Astrocyte (in vitro differentiated cells and primary cell): ENCODE measurements at places on chromosomes 4 and X. TPM values are rescaled to one million over a fixed set of nuclear protein-coding genes. Genes with fewer than 3 reads are reported as not detected.

- no peak for DNase-seq
- H3K4me1 ChIP-seq, result no peaks in the 10 kb centered on the region
- H3K27me3 ChIP-seq, result no peaks in the 10 kb centered on the region
- H3K27ac ChIP-seq, result peak overlapping the region; percentile 89
- peaks cover 3% of the 10 kb centered on the region for H3K36me3 ChIP-seq
- peak overlapping the region; percentile 88 for H3K4me3 ChIP-seq
Measured at GRCh38 chrX:120561634-120562568, 1.1 kb upstream of the CUL4B start.

DNA sequence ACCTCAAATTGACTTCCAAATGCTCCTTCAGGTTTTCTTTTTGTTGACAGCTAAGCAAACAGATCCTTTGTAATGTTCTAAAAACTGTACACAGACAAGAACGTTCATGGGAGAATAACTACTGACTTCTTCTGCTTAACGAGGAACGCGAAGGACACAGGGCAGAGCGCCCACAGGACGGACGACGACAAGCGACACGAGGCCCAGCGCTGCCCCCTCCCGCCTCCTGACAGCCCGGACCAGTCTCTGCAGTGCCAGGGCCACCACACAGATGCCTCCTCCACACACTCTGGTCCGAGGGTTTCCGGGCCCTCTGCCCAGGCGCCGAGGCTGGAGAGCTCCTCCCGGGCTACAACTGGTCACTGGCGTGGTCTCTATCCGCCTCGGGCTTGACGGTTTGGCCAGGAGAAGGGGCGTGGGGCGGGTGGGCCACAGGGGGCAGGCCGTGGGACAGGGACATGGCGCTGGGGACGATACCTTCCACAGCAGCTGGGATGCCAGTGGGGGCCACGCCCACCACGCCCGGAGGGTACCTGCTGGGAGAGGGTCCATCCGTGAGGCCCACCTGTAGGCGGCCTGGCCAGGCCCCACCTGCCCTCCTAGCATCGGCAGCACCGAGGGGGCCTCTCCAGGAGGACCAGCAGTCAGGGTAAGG lies 36.9 kb downstream of the CTBP1 start:
- peaks cover 3% of the 10 kb centered on the region for H3K36me3 ChIP-seq
- no peak for DNase-seq
- no peaks in the 10 kb centered on the region for H3K27me3 ChIP-seq

SYP gene
- total RNA-seq, result 1.6 and 1.9 TPM in 2 replicates

PAGE5 gene
- not detected in 2 replicates for total RNA-seq

DNA sequence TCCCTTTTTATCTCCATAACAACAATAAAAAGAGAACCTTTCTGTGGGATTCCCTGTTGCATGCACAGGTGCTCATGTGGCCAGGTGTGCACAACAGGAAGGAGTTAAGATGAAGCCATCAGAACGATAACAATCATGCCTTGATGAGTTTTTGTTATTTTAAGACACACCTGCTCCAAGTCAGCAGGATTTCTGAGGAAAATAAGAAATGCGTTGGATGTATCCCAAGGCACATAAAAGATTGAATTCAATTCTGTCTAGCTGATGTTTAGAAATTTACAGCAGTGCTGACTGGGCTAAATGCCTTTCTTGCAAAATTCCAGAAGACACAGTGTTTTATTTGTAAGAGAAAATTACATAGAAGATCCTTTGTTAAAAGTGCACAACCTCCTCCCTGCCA lies 1678.2 kb downstream of the ARAP2 start:
- no peak for DNase-seq
- H3K4me1 ChIP-seq, result no peaks in the 10 kb centered on the region
- no peak overlapping the region for H3K27ac ChIP-seq
- H3K36me3 ChIP-seq, result no peaks in the 10 kb centered on the region

DNA sequence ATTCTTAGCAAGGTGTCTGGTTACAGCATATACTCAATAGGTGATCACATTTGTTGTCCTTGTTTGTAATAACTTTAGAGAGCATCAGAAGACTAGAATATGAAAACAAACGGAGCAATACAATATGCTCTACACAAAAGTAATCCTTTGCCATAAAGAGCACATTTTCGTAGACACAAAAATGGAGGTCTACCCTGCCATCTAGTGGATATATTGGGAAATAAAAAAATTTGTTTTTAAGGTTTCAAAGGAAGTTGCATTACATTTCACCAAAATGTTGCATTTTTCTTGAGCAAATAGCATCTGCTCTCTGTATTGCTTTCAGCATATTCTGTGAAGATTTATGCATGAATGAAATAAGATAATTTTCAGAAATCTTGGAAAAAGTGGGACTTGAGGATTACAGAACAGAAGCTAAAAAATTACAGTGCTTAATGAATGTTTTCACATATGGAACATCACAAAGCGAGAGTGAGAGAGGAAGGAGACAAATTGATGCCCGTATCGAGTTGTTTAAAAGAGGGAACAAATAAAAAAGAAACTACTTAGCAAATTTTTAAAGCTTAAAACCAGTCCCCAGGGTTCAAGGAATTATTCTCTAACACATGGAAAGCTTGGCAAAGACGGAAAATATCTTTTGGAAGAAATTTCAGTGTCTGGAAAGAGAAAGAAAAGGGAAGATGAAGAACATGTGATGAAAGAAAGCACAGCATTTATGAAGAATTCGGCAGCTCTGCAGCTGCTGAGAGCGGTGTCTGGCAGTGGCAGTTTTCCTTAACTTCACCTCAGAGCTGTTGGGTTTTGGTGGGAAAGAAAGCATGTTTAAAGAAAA lies 390.1 kb downstream of the ANKRD50 start:
- peak; percentile 13 for DNase-seq
- H3K4me3 ChIP-seq, result no peak overlapping the region
- H3K27ac ChIP-seq, result no peak overlapping the region
- no peaks in the 10 kb centered on the region for H3K36me3 ChIP-seq

GRCh38 chr4:18227880-18228279 lies 206.3 kb upstream of the LCORL start:
- H3K27ac ChIP-seq, result no peak overlapping the region
- no peaks in the 10 kb centered on the region for H3K4me1 ChIP-seq

DNA sequence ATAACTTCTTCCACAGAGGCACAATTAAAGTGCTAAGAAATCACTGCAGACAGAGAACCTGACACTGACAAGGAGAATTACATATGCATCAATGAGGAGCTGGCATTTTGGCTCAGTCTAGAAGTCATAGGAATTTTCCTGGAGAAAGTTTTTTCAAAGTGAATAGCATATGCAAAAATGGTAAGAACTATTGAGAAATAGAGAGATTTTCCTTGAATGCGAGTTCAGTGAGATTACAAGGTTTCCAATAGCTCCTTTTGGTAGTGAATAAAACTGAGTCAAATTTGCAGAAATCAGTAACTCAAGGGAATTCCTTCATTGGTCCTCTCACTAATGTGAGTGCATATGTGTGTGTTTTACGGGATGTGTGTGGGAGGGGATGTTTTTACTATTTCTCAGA lies 557.5 kb downstream of the PPARGC1A start:
- H3K27me3 ChIP-seq, result no peaks in the 10 kb centered on the region
- H3K36me3 ChIP-seq, result no peaks in the 10 kb centered on the region
- peak; percentile 74 for DNase-seq
- no peak overlapping the region for H3K27ac ChIP-seq
- H3K4me1 ChIP-seq, result peaks cover 25% of the 10 kb centered on the region
- no peak overlapping the region for H3K4me3 ChIP-seq

DNA sequence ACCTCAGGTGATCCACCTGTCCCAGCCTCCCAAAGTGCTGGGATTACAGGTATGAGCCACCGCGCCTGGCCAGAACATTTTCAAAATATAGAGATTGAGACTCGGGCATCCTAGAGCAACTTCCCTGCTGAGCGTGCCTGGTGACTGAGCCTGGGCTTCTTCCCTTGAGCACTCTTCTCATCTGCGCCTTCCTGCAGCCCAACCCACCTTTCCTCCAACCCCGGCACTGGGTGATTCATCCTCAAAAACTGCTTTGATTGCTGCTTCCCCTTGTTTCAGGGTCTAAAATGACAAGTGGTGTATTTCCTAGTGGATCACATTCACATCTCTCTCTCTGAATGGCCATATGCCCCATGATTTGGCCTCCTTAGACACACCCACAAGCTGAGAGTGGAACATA lies 37.8 kb downstream of the PHKA2 start:
- no peak for DNase-seq
- H3K4me1 ChIP-seq, result no peaks in the 10 kb centered on the region
- no peak overlapping the region for H3K27ac ChIP-seq
- no peaks in the 10 kb centered on the region for H3K36me3 ChIP-seq
- no peaks in the 10 kb centered on the region for H3K27me3 ChIP-seq

MBTPS2 gene
- total RNA-seq, result 18.8 and 19.8 TPM in 2 replicates

- H3K4me1 ChIP-seq, result no peaks in the 10 kb centered on the region
- H3K36me3 ChIP-seq, result no peaks in the 10 kb centered on the region
- no peak overlapping the region for H3K27ac ChIP-seq
- no peak overlapping the region for H3K4me3 ChIP-seq
- DNase-seq, result no peak
Measured at GRCh38 chr4:145375416-145375815, 106.2 kb upstream of the SMAD1 start.

ARHGAP10 gene
- 23.4 and 28.0 TPM in 2 replicates for total RNA-seq

DNA sequence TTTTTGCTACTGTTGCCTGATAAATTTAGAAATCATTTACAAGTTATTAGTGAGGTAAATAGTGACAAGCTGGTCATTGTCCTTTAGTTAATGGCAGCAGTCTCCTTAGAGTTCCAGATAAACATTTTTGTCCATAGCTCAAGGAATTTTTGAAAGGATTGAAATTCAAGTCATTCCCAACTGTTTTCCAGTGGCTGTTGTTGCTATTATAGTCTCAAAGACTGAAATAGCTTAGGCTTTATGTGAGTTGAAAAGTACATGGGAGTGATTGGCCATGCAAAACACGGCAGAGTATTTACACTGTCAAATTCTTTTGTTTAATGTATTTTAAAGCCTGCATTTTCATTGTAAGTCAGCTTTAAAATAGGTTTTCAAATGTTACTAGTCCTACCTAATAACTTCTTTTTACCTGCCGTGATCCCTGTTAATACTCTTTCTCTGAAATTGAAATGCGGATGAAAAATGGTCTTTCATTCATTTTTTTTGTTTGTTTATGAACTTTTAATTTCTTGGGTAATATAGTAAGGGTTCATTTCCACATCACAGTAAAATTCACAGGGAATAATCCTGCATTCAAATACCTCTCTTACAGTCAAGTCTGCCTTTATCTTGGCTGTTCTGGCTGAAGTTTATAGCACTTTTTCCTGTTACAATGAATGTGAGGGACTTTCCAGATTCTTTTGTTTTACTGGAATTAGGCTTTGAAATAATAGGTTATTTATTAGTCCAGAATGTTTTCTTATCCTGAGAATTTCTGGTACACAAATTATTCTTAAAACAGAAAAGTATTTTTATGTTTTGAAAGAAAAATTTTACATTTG lies 85.1 kb downstream of the PDLIM5 start:
- peaks cover 33% of the 10 kb centered on the region for H3K4me1 ChIP-seq
- H3K27ac ChIP-seq, result no peak overlapping the region
- no peaks in the 10 kb centered on the region for H3K27me3 ChIP-seq
- H3K36me3 ChIP-seq, result no peaks in the 10 kb centered on the region
- DNase-seq, result no peak

DNA sequence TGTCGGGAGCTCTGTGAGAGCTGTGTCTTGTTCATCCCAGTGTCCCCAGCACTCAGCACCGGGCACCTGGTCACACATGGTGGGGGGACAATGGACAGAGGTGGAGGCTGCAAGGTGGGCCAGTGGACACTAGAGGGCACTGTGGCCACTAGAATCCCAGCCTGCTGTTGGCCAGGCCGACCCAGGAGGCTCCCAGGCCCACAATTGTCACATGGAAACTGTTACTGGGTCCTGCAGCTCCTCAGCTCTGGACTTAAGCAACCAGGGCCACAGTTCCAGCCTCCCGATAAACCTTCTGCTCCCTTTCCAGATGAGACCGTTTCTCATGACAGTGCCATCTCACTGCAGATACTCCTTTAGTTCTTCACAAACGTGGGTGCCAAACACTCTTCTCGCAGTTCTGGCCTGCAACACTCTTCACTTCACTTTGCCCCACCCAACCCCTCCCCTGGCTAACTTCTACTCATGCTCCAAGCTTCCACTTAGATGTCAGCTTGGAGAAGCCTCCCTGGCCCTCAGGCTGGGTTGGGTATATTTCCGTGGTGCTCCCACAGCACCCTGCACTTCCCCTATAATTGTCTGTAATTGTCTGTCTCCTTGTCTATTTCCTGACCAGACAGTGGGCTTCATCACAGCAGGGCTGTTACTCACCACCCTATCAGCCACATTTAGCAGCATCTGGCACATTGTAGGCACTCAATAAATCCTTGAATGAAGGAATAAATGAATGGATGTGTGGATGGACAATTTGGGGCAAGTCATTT lies 3.5 kb upstream of the IQSEC2 start:
- H3K36me3 ChIP-seq, result no peaks in the 10 kb centered on the region
- no peak for DNase-seq
- H3K27me3 ChIP-seq, result no peaks in the 10 kb centered on the region
- H3K4me3 ChIP-seq, result no peak overlapping the region

ATP6AP2 gene
- total RNA-seq, result 153 and 185 TPM in 2 replicates

- no peak overlapping the region for H3K27ac ChIP-seq
- no peaks in the 10 kb centered on the region for H3K36me3 ChIP-seq
- no peak for DNase-seq
- H3K4me3 ChIP-seq, result no peak overlapping the region
- peaks cover 4% of the 10 kb centered on the region for H3K4me1 ChIP-seq
- no peaks in the 10 kb centered on the region for H3K27me3 ChIP-seq
Measured at GRCh38 chr4:139887376-139887802, 221.8 kb downstream of the MGST2 start.

- DNase-seq, result peak; percentile 10
- peaks cover 25% of the 10 kb centered on the region for H3K4me1 ChIP-seq
- peak overlapping the region; percentile 37 for H3K27ac ChIP-seq
- no peak overlapping the region for H3K4me3 ChIP-seq
- no peaks in the 10 kb centered on the region for H3K36me3 ChIP-seq
Measured at GRCh38 chr4:74449571-74450297, 4.8 kb downstream of the AREG start.

- no peak for DNase-seq
- no peak overlapping the region for H3K27ac ChIP-seq
- no peaks in the 10 kb centered on the region for H3K36me3 ChIP-seq
- H3K27me3 ChIP-seq, result peaks cover 18% of the 10 kb centered on the region
Measured at GRCh38 chr4:1052231-1052671, 40.8 kb downstream of the FGFRL1 start.

CHIC1 gene
- total RNA-seq, result 9.5 and 11.9 TPM in 2 replicates

GRCh38 chr4:83890231-83890630 lies 354.3 kb downstream of the GPAT3 start:
- no peaks in the 10 kb centered on the region for H3K27me3 ChIP-seq
- H3K36me3 ChIP-seq, result no peaks in the 10 kb centered on the region
- peak overlapping the region; percentile 21 for H3K4me3 ChIP-seq
- H3K4me1 ChIP-seq, result peaks cover 9% of the 10 kb centered on the region
